ENCODE measurements at places on chromosomes 1 and 21.

- no peak for DNase-seq
These were observed 2.0 kb downstream of the MAPKAPK2 start for GRCh38 chr1:206686478-206687249.

DNA sequence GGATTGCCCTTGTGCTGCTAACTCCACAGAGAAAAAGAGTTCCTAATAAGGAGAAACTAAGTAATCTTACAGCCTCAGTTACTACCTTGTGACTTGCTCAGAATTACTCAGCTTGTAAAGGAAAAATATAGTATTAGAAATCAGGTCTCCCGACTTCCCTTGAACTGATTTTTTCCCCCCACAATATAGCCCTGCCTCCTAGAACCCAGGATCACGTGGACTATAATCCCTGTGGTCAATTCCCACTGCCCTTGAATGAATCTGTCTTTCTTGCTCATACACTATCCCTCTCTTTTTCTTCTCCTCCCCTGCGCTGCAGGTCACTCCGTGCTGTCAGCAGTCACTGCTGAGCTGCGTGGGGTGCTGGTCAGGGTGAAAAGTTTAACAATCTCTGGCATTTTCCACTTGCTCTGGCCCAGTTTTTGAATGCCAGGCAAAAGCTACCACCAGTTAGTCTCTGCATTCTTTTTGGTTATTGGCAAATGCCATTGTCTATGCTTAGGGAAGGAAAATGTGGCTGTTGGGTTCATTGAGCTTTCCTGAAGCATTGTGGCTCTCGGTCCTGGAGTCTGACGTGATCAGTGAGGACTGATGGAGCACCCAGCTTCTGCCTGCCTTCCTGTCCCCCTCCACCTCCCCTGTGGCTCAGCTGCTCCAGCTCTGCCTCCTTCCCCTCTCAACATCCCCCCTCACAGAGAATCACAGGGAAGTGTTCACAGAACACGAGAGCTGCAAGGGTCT is 1.9 kb upstream of the MYOC start:
- DNase-seq = no peak

DNA sequence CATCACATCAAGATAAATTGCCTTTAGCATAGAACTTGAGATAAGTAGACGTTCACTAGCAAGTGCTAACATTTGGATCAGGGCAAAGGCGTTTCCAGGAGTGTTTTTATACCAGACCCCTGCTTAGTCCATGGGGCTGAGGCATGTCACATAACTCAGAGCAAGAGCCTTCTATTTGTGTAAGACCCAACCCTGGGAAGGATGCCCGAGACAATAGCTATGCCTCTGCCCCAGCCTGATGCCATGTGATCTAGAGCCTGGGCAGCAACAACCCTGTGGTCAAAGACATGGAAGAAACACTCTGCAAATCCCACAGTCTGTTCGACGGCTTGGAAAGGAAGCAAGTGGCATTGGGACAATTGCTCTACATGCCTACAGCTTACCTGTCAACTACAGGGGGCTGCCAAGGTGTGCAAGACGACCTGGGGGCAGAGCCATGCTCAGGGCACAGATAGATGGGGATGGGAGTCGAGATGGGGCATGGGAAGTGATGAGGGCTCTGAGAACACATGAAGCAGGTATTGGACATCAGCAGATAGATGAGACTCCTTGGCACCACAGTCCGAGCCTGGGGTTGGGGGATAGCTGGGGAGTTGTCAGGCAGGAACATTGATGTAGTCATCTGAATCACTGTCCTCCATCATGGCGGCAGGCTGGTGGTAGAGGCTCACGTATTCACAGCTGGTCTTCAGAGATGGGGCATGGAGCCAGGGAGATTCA is 7.3 kb downstream of the IL24 start:
- no peak for DNase-seq

- DNase-seq = no peak
These were observed 14.3 kb upstream of the FAM131C start for GRCh38 chr1:16087733-16088132.

GRCh38 chr1:160219062-160219929 is 14.1 kb downstream of the PEA15 start:
- no peak for DNase-seq

DNA sequence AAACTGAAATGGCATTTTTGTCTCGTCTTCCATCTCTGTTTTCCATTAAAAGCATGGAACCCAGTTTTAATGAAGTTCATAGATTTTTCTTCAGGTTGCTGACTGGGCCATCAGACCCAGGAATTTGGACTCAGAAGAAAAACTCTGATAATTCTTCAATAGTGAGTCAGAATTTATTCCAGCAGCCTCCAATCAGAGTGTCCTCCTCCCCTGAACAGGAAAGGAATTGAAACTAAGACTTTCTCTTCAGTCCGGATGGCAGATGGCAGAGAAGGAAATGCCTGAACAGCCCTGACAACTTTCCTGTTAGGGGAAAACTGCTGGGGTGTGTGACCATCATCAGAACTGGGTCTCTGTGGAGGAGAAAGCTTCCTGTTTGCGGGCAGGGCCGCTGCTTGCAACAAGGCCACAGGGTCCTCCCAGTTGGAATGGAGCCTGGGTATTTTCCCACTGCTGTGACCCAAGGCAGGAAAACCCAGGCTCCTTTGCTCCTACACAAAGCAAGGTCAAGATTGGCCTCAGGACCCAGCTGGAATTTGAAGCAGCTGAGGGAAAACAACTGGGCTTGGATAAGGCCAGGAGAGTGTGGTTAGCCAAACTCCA is 20.7 kb downstream of the CD34 start:
- no peak for DNase-seq

DNA sequence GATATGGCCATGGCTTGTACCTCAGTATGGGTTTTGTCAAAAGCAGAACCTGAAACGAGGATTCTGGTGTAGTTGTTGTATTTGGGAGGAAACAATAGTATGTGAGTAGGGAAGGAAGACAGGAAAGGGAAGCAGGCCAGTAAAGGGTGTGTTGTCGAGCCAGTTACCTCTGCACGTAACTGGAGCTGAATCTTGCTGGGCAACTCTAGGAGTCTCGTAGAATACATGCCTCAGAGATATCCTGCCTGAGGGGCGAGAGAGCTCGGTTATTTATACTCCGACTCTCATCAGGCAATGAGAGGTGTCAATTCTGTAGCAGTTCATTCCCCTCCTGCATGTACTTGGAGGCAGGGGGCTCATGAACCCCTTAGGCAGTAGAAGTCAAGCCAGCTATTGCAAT is 45.9 kb upstream of the KIF26B start:
- no peak for DNase-seq

DNA sequence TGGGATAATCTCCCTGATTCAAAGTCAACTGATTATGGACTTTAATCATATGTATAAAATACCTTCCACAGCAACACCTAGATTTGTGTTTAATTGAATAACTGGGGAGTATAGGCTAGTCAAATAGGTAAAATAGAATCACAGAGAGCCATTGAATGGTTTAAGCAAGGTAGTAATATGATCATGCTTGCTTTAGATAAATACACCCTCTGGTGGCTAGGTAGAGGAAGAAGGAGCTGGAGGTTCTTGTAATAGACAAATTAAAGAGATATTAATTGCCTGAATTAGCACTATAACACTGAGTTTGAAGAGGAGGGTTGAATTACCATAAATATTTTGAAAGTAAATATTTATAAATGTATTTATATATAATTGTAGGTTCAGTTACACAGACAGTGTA is 40.3 kb downstream of the DIRAS3 start:
- peak; percentile 7 for DNase-seq

- no peak for DNase-seq
These were observed 15.4 kb downstream of the ZNHIT6 start for GRCh38 chr1:85692730-85693314.

DNA sequence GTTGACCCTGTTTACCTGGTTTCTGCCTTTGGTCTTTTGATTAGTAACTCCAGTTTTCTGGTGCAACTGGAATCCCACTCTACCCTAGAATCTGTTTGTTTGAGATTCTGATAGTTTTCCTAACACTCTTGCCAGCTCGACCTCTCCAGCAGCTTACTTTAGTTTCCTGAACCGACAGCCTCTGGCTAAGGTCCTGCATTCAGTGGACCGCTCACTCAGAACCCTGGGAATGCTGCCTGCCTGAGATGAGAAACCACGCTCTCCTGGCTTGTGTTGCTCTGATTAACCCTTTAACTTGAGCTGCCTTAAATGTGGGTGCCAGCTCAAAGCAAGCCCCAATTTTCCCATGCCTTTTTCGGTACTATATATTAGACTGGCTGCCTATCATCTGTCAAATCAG is 45.3 kb upstream of the SIPA1L2 start:
- no peak for DNase-seq

- DNase-seq = peak; percentile 6
These were observed 24.3 kb upstream of the SLC30A1 start for GRCh38 chr1:211603191-211603701.

GRCh38 chr1:205782627-205783432 is 7.5 kb upstream of the RAB29 start:
- no peak for DNase-seq

- no peak for DNase-seq
These were observed 2.8 kb upstream of the MTF2 start for GRCh38 chr1:93076268-93076667.

GRCh38 chr1:147213271-147213670 is 11.9 kb downstream of the FMO5 start:
- no peak for DNase-seq

- DNase-seq = no peak
These were observed 77.4 kb downstream of the NPHP4 start for GRCh38 chr1:5914676-5915365.

GRCh38 chr1:108609483-108610049 is 49.7 kb downstream of the EEIG2 start:
- DNase-seq = no peak

- DNase-seq = no peak
These were observed 122.9 kb upstream of the IRF2BP2 start for GRCh38 chr1:234732671-234733390.

All from LoVo (cell line).